T-cell (primary cell): ENCODE measurements at places on chromosomes 11 and 22.

- DNase-seq, result no peak
Observed at GRCh38 chr11:119990309-119991021, 147.4 kb downstream of the TRIM29 start.

DNA sequence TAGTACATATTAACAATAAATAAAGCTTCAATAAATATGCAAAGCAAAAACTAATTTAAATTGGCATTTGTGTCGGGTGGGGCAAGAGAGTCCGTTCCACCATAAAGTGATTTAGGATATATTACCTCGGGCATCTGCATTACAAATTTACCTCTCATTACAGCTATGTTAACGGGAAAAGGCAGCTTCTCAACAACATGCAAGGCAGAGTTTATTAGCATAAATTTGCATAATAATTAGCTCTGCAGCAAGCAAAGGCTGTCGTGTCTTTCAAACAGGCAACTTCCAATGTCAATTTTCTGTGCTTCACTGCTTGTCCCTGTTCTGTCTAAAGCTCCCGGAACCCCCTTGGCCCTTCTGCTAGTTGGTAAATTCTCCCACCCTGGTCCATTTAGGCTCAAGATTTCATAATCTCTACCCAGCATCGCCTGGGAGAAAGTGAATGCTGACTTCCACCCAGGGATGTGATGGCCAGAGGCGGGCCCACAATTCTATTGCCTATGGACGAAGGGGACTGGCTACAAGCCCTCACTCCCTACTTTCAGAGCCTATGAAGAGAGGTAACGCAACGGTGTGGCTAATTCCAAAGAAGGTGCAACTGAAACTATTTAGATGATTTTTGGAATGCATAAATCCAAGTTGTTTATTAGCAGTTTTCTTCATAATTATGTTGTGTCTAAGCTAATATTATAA, 462.1 kb downstream of the OPCML start:
- DNase-seq, result no peak

DNA sequence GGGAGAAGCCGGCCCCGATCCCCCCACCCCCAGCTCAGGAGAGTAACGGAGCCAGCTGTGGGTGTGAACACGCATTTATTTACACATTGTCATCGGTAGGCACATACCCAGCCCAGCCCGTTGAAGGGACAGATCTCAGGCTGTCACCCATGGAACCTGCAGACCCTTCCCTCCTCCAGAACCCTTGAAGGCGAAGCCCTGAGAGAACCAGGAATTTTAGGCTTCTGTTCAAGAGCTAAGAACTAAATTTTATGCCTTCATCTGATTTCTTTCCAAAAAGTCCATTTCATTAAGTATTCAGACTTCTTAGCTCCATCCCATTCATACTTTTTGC, 379 bp upstream of the BRMS1 start:
- DNase-seq, result no peak

- no peak for DNase-seq
Observed at GRCh38 chr22:20058989-20059770, 20.9 kb upstream of the DGCR8 start.

DNA sequence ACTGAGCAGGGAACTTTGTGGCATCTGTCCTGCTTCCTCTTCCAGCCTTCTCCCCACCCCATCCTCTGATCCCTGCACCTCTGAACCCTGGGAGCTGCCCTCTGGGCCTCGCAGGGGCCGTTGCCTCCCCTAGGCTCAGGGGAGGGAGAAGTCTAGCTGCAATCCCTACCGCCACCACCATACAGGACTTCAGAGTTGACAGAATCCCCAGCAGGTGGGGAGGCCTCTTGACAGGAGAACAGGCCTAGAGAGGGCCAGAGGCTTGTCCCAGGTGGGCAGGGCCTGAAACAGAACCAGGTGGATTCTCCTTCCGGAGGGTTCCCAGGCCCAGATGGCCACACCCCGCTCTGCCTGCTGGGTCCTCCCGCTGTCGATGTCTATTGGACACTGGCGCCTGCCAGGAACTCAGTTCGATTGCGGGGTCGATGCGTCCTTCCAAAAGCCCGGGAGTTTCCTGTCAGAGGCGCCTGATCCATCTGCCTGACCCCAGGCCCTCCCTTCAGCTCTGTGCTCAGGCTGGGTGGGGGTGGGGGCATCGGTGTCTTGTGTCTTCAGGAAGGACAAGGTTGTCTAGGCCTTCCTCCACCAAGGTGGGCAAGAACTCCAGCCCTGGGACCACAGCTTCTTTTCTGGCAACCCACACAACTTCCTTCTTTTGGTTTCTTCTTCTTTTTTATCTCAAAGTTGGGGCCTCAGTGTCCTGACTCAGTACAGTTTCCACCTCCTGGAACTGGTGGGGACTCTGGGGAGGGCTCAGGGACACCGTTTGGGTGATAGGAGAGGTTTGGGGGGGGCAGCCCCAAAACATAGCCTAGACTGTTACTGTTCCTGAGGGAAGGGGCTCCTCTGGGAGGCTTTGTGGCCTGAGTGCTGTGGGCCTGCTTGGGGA, 6.4 kb downstream of the STARD10 start:
- DNase-seq, result no peak

DNA sequence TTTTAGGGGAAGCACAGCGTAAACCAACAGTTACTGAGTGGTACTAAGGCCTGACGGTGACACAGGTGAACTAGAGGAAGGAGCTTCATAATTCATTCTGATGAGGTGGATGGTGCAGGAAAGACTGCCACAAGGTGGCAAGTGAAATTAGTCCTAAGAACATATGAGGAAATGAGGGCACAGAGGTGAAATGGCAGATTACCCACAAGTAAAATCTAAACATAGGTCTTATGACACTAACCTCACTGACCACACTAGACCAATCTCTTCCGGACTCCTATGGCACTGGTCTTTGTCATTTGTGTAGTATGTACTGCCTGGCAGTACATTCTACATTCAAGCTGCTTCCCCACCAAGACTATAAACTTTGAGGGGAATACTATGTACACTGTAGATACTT, 20.2 kb downstream of the GAB2 start:
- DNase-seq, result no peak

- no peak for DNase-seq
Observed at GRCh38 chr11:91495837-91496236, 728.8 kb upstream of the FAT3 start.
